Mucosa of descending colon (tissue), 3 donors: ENCODE measurements at places on chromosomes 1 and 21. TPM values are rescaled to one million over a fixed set of nuclear protein-coding genes. Genes with fewer than 3 reads are reported as not detected.
A peak's percentile ranks its signal among the peaks of the same experiment; 100 is the strongest.

DNA sequence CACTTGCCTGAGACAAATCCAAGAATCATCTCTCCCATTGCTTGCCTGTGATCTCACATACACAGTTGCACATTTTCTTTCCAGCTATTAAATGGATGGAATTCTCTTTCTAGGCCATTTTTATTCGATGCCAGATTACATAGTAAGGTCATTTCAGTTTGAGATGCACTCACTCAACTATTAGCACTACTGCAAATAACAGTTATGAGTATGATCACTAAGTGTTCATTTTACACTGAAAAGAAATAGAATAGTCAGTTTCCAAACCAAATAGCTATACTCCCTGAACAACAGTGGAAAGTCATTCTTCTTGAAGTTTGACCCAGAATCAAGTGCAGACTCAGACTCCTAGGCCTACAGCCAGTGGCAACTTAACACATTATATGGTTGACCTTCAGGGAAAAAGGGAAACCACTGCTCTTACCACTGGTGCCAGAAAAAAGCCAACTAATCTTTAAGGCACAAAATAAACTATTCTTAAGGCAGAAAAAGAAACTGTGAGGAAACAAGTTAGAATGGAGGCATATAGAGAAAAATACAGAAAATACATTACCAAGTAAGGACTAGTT lies 31.5 kb downstream of the WNT2B start:
- no peak for DNase-seq

- DNase-seq = peak; percentile 62
These were observed 12.5 kb upstream of the ATF3 start for GRCh38 chr1:212595787-212596714.

DNA sequence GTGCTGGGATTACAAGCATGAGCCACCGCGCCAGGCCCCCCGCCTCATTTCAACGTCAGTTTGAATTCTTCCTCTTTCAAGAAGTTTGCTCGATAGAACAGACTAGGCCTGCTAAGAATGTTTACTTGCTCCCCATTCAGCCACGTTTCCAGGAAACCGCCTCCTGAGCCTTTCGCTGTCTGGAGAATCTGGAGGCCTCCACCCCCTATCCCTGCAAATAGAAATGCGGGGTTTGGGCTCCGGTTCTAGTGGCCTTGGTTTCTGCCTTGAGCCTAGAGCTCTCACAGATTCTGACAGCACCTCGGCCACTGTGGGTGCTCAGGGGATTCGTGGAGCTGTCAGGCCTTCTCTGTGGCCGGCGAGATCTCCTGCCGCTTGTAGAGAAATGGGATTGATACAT lies 84.3 kb downstream of the UBIAD1 start:
- no peak for DNase-seq

DNA sequence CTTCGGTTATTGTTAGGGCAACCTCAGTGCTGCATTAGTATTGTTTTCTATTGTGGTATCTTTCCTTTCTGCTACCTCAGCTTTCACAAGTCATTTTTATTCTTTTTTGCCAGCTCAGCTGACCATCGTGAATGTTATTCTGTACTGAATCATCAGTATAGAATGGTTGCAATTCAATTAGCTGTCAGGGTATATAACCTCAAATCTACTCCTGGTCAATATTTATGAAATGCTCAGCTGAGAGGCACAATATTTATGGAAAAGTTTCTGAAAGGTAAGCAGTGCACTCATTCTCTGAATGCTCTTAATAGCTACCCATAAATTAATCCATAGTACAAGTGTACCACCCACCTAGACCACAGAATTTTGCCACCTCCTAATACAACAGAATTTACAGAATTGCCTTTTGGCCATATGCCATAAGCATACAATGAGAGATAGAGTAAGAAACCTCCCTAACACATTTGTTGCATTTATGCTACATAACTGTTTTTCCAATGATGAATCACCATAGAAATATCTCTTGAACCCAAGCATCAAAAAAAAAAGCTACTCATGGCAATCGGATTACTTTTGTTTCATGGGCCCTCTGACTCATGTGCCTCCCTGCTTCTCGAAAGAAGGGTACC lies 732.6 kb upstream of the CHRM3 start:
- DNase-seq = no peak

DNA sequence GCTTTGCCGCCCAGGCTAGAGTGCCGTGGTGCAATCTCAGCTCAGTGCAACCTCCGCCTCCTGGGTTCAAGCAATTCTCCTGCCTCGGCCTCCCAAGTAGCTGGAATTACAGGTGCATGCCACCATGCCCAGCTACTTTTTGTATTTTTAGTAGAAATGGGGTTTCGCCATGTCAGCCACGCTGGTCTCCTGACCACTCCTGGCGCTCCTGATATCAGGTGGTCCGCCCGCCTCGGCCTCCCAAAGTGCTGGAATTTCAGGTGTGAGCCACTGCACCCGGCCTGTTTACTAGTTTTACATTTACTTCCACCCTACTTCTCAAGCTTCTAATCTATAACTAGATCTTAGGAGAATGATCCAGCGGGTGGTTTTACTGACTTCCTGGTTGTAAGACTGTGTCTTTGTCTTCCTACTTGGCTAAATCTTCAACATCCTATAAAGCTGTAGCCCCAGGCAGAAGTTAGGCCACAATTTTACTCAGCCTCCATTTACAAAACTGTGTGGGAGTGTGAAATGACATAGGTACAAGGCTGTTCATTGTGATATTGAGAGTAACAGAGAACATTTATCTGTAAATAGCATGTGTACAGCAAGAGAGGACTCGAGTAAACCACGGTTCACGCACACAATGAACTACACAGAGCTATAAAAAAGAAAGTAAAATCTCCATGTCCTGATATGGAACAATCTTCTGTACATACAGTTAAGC lies 9.6 kb upstream of the POU2F1 start:
- peak; percentile 55 for DNase-seq

DNA sequence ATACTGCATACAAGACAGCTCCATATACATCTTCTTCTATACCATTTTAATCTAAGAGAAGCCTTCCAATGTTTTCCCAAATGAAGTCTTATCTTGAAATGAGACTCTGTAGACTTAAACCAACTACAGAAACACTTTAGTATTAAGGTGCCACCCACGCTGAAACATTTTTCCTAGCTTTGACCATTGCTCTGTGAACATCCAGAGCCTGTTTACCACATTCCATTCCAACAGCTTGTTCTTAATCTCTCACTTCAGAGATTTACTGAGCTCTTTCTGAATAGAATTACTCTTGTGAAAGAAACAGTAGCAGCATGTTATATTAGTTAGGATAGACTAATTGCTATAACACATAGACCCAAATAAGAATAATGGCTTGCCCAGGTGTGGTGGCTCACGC lies 19.6 kb upstream of the POGZ start:
- DNase-seq = no peak

GRCh38 chr1:16294219-16295212 lies 57.5 kb upstream of the CPLANE2 start:
- DNase-seq = no peak

- DNase-seq = no peak
These were observed 26.3 kb downstream of the RAB7B start for GRCh38 chr1:205976708-205977401.

- DNase-seq = no peak
These were observed 33.8 kb upstream of the RPL11 start for GRCh38 chr1:23657659-23658275.

GRCh38 chr1:2466958-2467554 lies 9.0 kb upstream of the PLCH2 start:
- no peak for DNase-seq

UTS2 gene
- total RNA-seq = not detected

PHF13 gene
- total RNA-seq = 6.6 TPM

PRAMEF8 gene
- not detected for total RNA-seq

HSPA6 gene
- total RNA-seq = 1.8 TPM
